ENCODE measurements at places on chromosomes 3 and 15.

GRCh38 chr15:100781061-100781960 lies 98.3 kb upstream of the ALDH1A3 start:
- no peak for DNase-seq

DNA sequence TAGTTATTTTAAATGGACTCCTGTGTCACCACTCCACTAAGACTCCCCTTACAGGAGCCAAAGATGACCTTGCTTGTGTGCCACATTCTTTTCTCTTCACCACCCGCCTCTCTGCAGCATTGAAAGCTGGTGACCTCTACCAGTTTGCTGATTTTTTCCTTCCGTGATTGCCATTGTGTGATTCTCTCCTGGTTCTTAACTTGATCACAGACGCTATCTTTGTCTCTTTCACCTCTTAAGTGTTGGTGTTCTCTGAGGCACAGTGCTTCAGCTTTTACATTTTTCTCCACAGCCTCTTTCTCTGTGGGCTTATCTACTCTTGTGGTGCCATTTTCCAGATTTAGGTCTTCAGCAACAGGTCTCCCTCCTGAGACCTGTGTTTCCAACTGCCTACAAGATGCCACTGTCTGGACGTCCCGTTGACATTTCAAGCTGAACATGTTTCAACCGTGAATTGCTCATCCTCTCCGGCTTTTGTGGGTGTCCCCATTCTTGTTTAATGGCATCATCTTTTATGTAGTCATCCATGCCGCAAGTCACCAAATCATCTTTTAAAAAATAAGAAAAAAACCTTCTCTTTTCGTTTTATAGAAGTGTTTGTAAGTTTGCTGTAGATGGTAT lies 26.5 kb downstream of the IQGAP1 start:
- DNase-seq: no peak

- DNase-seq: no peak
Observed at GRCh38 chr3:125163739-125164601, 48.6 kb downstream of the SLC12A8 start.

- DNase-seq: no peak
Observed at GRCh38 chr3:169955406-169955805, 11.2 kb upstream of the SEC62 start.

- no peak for DNase-seq
Observed at GRCh38 chr3:142588703-142589102, 7.5 kb upstream of the PLS1 start.

GRCh38 chr3:45166321-45166879 lies 20.2 kb upstream of the CDCP1 start:
- no peak for DNase-seq

DNA sequence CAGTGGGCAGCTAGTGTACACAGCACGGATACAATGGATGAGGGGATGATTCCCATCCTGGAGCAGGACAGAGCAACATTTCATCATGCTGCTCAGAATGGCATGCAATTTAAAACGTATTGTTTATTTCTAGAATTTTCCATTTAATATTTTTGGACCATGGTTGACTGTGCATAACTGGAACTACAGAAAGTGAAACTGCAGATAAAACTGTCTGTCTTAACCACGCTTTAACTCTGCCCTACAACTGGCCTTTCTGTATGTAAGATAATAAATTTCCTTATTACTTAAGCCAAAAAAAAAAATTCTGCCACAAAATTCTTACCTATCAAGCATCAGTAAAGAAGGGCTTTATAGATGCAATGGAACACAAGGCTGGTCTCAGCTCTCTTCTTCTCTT lies 33.4 kb downstream of the AP3S2 start:
- DNase-seq: no peak

- no peak for DNase-seq
Observed at GRCh38 chr15:62485170-62485720, 320.2 kb upstream of the C2CD4B start.

GRCh38 chr15:82802497-82802896 lies 3.4 kb downstream of the FSD2 start:
- DNase-seq: no peak

GRCh38 chr15:36696196-36696595 lies 116.8 kb downstream of the CDIN1 start:
- DNase-seq: no peak

DNA sequence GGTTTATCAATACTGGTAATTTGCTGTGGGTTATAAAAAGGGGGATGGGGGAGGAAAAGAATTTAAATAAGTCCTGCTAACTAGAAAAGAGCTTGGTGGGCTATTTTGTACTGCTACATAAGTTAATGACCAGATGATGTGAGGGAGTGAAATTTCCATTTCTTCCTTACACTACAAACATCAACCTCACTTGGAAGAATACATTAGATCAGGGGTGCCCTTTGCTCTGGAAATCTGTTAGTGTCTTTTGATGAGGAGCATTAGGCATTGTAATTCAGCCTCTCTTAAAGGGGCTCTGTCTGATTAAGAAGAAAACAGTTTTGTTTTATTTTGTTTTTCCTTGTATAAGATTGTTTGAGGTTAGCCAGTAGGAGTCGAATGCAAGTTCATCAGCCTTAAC lies 576.4 kb upstream of the TBL1XR1 start:
- no peak for DNase-seq

GRCh38 chr3:13851091-13851849 lies 28.6 kb downstream of the WNT7A start:
- DNase-seq: no peak

- DNase-seq: no peak
Observed at GRCh38 chr15:78533331-78533730, 6.9 kb upstream of the PSMA4 start.

DNA sequence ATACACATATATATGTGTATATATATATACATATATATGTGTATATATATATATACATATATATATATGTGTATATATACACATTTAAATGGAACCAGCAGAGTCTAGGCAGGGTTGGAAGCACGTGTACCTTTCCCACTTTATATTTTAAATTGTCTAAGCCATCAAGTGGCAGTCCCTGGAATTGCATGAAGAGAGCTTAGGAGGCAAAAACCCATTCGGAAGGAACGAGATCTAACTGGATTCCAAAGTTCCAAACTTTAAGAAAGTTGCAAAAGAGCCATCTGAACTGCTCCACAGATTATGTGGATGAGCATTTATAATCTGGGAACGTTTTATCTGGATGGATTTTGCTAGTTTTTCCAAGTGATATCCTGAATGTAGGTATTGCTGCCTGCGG lies 186.5 kb downstream of the FOXP1 start:
- no peak for DNase-seq

- DNase-seq: no peak
Observed at GRCh38 chr3:190118438-190118837, 2.3 kb downstream of the P3H2 start.

- no peak for DNase-seq
Observed at GRCh38 chr3:176663387-176663786, 533.9 kb downstream of the TBL1XR1 start.

DNA sequence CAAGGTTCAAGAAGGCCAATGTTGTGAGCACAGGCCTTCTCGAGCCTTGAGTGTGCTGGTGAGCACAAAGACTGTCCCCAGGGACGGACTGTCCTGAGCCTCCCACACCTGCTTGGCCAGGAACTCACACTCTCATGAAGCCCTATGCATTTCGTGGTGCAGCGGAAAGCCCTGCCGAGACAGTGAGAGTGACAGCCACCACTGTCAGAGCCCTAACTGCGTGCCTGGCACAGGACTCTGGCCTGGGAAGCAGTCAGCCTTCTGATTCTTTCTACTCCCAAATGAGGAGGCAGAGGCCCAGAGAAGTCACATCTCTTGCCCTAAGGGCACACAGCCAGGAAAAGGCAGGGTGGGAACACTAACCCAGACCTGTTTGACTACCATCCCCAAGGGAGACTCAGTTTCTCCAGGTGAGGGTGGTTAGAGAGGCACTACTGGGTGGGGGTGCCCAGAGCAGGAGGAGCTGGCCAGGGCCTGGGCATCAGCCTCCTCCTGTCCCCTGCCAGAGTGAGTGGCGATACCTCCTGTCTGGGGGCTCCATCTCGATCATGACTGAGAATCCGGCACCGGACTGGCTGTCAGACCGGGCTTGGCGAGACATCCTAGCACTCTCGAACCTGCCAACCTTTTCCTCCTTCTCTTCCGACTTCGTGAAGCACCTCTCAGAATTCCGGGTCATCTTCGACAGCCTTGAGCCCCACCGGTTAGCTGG lies 50.8 kb downstream of the SEMA3G start:
- DNase-seq: no peak

DNA sequence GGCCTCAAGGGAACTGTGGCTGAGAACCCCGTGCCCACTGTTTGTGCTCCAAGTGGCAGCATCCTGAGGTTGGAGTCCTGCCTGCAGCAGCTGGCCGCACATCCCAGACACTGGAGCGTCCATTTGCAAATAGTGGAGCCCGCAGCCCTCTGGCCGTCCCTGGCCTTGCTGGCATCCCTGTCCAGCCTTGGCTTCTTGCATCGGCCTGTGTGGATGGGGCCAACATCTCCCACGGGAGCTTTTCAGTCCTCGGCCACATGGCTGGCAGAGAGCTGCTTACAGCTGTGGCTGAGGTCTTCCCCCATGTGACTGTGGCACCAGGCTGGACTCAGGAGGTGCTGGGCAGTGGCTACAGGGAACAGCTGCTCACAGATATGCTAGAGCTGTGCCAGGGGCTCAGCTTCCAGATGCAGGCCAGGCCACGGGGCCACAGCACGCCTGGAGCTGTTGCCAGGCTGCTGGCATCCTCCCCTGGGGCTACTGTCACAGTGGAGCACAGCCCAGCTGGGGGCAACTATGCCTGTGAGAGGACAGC lies 71.2 kb downstream of the FAM43A start:
- DNase-seq: no peak

DNA sequence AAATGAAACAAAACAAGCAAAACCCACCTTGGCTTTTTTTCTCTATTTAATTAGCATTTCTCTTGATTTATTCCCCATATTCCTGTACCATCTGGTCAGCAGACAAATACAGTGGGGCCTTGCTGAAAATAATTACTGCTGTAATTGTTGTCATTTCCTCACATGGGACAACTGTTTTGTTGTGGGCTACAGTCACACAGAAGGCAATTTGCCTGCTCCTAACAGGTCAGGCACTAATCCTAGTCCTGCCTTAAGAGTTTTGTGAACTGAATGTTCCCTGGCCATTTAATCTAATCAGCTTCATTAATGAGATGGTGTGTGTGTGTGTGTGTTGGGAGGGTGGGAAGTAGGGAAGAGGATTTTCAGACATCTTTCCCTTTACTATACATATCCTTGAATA lies 11.6 kb downstream of the TRPC1 start:
- no peak for DNase-seq

GRCh38 chr3:158569794-158570193 lies 1.2 kb upstream of the MLF1 start:
- no peak for DNase-seq

DNA sequence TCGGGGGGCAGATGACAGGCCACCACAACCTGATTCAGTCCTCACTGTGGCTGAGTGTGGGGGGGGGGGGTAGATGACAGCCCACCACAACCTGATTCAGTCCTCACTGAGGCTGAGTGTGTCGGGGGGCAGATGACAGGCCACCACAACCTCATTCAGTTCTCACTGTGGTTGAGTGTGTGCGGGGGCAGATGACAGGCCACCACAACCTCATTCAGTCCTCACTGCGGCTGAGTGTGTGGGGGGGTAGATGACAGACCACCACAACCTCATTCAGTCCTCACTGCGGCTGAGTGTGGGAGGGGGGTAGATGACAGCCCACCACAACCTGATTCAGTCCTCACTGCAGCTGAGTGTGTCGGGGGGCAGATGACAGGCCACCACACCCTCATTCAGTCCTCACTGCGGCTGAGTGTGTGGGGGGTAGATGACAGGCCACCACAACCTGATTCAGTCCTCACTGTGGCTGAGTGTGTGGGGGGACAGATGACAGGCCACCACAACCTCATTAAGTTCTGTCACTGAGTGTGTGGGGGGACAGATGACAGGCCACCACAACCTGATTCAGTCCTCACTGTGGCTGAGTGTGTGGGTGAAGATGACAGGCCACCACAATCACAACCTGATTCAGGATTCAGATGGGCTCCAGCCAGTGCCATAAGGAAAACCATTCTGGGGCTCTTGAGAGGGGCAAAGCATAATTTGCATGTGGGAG lies 16.9 kb downstream of the ZNF717 start:
- no peak for DNase-seq

- no peak for DNase-seq
Observed at GRCh38 chr15:101194546-101195125, 57.2 kb downstream of the CHSY1 start.

Measured in retina (tissue), 1 donor.